ENCODE measurements at places on chromosomes 3 and 15.

- no peak for DNase-seq
Measured at GRCh38 chr3:177196456-177197040, 734 bp downstream of the TBL1XR1 start.

GRCh38 chr3:190491533-190492054, 22.3 kb upstream of the IL1RAP start:
- no peak for DNase-seq

DNA sequence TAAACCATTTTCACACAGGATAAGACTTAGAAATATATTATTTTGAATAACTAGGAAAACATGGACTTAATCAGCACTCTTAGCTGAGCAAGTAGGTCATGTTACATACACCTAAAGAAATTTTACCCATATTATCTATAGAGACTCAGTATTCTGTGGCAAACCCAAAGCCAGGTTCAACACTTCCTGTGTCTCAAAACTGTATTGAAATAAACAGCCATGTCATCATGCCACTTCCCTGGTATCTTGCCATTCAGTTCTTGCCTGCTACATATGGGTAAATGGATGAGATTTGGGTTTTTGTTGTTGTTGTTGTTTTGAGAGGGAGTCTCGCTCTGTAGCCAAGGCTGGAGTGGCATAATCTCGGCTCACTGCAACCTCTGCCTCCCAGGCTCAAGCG, 141.5 kb upstream of the PLXND1 start:
- no peak for DNase-seq

GRCh38 chr15:63719281-63719680, 114.5 kb downstream of the HERC1 start:
- no peak for DNase-seq

DNA sequence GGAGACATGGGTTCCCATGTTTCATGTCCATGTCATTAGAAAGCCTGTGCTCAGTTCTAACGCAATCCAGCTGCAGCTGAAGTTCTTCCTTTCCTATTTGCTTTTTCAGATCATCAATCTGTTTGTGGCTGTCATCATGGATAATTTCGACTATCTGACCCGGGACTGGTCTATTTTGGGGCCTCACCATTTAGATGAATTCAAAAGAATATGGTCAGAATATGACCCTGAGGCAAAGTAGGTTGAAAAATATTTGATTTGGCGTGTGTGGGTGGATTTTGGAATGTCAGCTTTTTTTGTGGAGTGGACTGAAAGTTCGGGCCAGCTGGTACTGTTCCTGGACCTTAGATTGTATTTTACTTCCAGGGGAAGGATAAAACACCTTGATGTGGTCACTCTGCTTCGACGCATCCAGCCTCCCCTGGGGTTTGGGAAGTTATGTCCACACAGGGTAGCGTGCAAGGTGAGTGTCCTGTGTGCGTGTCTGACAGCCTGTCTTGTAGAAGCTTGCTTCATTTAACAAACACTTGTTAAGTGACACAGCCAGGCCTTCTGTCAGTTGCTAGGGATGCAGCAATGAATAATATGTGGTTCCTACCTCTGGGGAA, 69.6 kb downstream of the CHDH start:
- no peak for DNase-seq

GRCh38 chr3:182412066-182412465, 381.2 kb upstream of the ATP11B start:
- DNase-seq: no peak

- DNase-seq: no peak
Measured at GRCh38 chr15:25532269-25533140, 93.7 kb upstream of the UBE3A start.

GRCh38 chr15:68412218-68412617, 19.7 kb downstream of the ITGA11 start:
- DNase-seq: no peak

- no peak for DNase-seq
Measured at GRCh38 chr3:78285032-78285728, 1245.3 kb downstream of the ROBO2 start.

- DNase-seq: no peak
Measured at GRCh38 chr15:59295261-59296001, 77.2 kb downstream of the MYO1E start.

DNA sequence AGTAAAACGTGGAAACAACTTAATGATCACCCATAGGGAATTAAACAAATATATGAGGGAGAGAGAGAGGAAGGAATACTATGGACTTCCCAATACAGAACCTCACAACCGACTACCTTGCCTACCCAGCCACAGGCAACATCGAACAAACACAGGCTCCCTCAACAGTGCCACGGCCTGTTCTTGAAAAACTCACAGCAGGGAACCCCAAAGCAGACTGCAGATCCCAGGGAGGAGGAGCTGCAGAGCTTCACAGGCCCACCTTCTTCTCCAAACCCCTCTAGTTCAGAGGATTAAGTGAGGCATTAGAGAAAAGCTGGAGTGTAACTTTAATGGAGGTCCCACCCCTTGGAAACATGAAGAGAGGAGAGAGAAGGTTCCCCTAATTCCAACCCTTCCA, 110.2 kb downstream of the ST8SIA2 start:
- DNase-seq: no peak

- DNase-seq: no peak
Measured at GRCh38 chr15:44194323-44195150, 534 bp downstream of the FRMD5 start.

DNA sequence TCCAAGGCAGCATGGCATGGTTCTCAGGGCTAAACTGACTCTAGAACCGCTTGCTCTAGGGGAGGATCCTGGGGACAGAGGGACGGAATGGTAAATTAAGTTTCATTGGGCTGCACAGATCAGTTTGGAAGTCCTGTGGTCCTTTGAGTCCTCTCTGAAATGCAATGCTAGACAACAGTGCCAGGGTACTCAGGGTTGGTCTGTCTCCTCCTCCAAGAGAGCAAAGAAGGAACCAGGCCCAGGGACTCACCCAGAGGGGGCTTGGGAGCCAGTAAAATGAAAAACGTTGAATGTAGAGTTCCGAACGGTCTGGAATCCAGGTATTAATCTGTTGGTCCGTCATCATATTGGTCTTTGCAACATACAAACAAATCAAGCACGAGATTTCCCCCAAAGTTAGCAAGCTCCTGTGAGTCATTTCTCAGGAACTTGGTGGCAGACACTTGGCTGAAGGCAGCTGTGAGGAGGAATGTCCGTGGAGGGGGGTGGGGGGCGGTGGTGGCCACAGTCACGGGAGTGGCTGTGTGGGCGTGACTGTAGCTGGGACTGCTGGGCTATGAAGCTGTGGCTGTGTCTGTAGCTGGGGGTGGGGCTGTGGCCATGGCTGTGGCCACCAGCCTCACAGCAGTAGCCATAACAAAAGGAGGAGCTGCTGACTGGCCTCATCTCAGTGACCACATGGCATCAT, 361.0 kb downstream of the SHQ1 start:
- DNase-seq: no peak

DNA sequence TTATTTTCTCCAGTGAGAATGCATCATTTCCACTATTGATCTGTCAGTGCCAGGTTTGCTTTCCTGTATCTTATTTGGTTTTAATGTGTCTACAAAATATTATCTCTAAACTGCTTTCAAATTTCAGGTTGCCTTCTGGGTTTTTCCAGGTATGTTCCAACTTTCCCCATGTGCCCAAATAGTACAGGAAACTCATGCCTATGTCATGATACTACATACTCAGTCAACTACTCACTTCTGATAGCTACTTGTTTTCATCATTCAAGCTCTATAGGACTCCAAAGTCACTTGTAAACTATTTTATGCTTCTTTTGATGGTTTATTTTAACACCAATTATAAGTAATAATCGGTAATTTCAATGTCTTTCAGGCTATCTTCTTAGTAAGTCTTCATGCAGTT, 134.8 kb upstream of the TTC14 start:
- DNase-seq: no peak

DNA sequence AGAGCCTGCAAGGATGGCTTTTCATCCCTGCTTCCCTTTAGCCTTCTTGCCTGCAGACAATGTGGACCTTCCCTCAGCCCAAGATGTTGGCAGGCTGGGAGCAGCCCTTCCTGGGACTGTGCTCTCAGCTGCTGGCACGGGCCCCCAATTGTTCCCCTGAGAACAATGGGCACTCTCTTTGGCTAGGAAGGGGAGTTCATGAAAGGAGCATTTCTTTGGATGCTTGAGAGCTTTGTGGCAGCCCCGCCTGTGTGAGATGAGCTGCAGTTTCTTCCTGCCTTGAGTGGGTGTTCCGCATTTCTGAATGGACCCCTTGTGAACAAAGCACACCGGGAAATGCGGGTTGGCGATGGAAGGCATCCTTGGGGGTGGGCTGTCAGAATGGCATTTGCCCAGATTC, 35.0 kb upstream of the BSN start:
- no peak for DNase-seq

- no peak for DNase-seq
Measured at GRCh38 chr3:126373682-126374601, 16.7 kb upstream of the KLF15 start.

- no peak for DNase-seq
Measured at GRCh38 chr3:171461525-171461917, 1.3 kb upstream of the TNIK start.

- no peak for DNase-seq
Measured at GRCh38 chr3:194604837-194605236, 28.4 kb downstream of the TMEM44 start.

DNA sequence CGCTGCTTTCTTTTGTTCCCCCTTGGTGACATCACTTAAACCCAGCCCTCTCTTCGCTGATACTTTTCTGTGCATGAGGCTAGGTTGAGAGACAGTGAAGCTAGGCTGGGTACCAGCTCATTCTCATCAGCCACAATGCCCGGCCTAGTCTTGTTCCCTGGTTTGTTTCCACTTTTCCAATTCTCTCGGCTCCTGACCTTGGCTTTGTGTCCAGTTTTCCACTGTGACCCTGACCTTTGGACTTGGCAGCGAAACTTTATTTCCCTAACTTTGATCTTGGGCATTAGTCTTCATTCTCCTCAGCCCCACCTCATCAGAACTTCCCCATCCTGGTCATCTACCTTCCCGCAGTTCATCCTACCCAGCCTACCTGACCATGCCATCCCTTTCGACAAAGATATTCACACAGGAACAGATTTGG, 908 bp upstream of the ADPGK start:
- DNase-seq: no peak

GRCh38 chr3:151415289-151415688, 30.7 kb upstream of the P2RY12 start:
- no peak for DNase-seq

DNA sequence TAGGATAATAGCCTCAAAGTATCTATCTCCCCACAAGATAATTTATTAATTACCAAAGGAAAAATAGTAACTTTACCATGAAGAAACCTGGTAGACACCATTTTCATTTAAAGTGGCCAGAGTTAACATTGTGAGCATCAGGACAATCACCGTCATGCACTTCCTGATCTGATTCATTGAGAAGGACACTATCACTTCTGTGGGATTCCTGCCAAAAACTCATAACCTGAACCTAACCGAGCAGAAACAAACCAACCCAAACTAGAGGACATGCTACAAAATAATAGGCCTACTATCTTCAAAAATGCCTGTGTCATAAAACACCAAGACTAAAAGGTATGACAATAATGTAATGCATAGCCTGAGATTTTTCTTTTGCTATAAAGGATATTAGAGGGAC, 39.0 kb downstream of the FSIP1 start:
- no peak for DNase-seq

DNA sequence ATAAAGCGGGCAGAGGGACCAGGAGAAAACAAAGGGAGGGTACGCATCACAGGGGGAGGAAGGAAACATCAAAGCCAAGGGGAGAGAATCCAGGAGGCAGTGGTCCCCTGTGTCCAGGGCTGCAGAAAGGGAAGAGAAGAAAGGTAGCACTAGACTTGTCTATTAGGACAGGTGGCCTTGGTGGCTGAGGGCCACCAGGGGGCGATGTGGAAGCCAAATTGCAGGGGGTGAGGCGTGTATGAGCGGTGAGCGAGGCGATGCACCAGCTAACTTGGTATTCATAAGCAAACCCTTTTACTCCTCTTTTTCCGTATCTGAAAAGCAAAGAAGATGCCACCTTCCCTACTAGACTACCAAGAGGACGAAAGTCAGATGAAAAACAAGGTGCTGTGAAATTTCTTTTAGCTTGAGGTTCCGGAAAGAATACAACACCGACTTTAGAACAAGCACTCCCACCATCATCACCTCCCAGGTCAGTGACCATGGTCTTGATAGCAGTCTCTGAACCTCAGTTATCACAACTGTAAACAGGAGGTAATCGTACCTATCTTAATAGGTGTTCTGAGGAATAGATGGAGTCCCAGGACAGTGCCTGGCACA, 654.4 kb upstream of the ADAMTS9 start:
- DNase-seq: peak; percentile 35

DNA sequence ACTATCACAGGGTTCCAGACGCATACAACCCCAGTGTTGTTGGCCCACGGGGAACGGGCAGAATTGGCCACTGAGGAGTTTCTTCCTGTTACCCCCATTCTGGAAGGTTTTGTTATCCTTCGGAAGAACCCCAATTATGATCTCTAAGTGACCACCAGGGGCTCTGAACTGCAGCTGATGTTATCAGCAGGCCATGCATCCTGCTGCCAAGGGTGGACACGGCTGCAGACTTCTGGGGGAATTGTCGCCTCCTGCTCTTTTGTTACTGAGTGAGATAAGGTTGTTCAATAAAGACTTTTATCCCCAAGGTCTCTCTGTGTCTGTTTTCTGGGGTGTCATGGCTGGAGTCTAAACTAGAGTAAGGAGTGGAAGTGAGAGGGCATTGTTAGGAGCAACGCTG, 5.7 kb upstream of the EIF4G1 start:
- no peak for DNase-seq

DNA sequence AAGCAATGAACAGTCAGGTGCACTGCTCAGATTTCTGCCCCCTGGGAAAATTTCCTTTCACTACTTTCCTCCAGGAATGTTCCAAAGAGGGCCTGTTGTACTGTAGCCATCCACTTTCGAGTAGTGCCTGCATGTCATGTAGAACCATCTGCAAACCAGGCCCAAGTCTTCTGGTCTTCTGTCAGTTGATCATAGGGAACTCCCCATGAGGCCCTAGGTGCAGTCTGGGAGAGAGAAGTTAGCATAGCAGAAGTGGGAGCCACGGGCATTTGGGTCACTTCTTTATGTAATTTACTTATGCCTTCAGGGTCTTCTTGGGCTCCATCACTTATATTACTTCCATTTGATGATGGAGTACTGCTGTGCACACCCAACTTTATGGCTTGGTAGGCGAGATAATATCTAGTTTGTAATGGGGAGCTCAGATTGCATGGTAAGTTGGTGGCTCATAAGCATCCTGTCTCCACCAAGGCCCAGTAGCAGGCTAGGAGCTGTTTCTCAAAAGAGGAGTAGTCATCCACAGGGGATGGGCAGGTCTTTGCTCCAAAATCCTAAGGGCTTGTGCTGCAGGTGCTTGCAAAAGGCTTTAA, 151.4 kb downstream of the NFKBIZ start:
- DNase-seq: no peak

DNA sequence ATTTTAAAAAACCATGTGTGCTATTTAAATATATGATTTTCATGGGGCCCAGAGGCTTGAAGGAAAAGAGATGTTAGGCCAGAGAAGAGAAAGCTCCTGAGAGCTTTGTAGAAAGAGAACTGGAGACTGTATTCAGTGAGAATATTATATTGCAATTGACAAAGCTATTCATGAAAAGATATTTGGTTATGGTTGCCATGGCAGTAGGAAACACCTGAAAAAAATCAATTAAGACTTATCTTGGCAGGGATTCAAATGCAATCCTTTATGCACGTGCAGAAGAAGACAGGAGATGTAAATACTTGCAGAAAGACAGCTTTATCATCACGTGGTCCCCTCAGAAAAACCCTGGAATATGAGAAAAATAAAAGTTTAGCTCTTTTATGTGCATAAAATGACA, 636.0 kb upstream of the TBL1XR1 start:
- DNase-seq: no peak

All from iPS DF 19.7 (cell line).